ENCODE measurements at places on chromosomes 1 and 21. TPM values are rescaled to one million over a fixed set of nuclear protein-coding genes. Genes with fewer than 3 reads are reported as not detected.

Gene UMODL1
- not detected for total RNA-seq

Gene IGFN1
- total RNA-seq: not detected

Gene SERINC2
- total RNA-seq: not detected

Gene SPRR2D
- total RNA-seq: not detected

Gene SYNC
- not detected for total RNA-seq

GRCh38 chr1:198416296-198416695 is 124.2 kb downstream of the ATP6V1G3 start:
- no peak for DNase-seq

- DNase-seq: no peak
Observed at GRCh38 chr1:9439074-9439761, 100.0 kb upstream of the SLC25A33 start.
